ENCODE measurements at places on chromosomes 13 and 19. TPM values are rescaled to one million over a fixed set of nuclear protein-coding genes. Genes with fewer than 3 reads are reported as not detected.

Gene KCNK6
- total RNA-seq = 6.9 TPM

Gene LILRB3
- not detected for total RNA-seq

Gene TUBB4A
- total RNA-seq = 12.6 TPM

Gene SYDE1
- total RNA-seq = not detected

Gene FCAR
- total RNA-seq = not detected

Gene PSG2
- not detected for total RNA-seq

DNA sequence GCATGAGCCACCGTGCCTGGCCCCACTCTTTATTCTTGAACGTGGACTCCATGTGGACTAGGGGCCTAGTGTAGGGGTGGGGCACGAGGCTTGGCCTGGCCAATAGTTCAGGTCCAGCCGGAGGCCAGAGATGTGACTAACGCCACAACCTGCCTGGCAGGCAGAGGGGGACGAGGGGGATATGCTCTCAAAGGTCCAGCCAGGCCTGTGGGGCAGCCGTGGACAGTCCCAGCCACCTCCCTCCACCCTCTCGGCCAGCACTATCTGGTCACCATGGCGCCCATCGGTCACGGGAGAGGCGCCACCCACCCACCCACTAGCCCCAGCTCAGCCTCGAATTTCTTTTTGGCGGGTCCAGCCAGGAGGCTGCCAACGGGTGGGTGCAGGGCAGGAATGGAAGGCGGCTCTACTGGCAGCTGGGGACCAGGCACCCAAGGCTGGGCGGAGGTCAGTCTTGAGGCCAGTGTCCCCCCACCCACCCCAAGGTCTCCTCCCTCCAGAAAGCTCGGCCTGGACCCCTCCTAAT, 2.2 kb upstream of the CERS1 start:
- DNase-seq = no peak

DNA sequence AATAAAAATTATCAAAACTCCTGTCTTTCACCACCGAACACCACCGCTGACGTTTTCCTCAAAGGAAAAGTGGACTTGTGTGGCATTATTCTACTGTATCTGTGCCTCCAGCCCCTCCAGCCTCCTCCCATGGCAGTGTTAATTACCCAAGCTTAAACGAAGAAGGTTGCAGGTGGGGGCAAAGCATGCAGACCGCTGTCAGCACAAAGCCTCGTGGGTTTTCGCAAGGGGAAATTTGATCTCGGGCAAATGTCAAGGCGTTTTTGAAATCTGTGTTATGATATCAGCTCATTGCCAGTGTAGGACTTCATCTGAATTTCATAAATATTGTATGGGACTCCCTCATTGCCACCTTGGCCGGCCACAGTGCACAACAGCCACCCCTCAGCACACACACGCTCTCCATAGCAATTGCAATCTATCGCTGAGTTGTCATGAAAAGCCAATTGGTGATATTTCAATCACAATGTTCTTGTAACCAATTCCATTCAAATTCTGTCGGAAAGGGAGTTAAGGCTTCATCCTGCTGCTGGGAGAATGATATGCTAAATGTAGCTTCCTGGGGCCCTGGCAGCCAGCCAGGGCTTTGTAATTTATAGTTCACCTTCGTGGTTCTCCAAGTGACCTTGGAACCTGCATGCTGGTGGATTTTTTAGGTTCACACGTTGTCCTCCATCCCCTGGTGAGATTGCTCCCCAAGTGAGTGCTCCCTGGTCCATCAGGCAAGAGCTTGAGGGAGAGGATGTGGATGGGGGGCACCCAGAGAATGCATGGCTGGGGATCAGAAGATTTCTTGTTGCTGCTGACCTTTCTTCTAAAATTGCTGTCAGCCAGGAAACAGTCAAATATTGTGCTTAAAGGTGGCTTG, 16.6 kb downstream of the CHST8 start:
- DNase-seq = no peak

DNA sequence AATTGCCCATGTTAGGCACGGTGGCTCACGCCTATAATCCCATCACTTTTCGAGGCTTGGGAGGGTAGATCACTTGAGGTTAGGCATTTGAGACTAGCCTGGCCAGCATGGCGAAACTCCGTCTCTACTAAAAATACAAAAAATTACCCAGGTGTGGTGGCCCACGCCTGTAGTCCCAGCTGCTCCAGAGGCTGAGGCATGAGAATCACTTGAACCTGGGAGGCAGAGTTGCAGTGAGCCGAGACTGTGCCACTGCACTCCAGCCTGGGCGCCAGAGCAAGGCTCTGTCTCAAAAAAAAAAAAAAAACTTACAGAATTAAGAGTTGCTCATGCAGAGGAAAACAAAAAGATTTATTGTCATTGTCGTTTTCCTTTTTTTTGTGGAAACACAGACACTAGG, 3.4 kb upstream of the PSMC4 start:
- no peak for DNase-seq

DNA sequence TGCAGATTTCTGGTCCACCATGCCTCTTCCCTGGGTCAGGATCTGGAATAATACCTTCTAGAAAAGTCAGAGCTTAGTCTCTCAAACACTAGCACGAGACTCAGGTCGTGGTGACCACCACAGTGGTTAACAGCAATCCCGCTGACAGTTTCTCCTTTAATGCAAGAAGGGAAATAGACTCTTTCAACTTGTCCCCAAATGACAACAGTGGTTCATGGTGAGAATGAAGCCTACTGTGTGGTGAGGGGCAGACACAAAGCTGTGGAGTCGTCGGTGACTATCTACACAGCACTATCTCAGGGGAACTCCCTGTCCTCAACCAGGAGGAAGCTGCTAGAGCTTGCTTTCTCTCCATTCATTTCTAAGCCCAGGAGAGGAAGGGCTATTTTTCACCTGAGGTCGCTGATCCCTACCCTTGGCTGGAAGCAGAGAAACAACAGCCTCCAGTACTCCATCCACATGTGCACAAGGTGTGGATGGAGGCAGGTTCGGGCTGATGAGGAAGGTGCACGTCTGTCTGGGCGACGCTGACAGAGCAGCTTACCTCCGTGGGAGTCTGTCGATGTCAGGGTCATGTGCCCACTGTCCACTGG, 72.4 kb downstream of the STK24 start:
- no peak for DNase-seq

DNA sequence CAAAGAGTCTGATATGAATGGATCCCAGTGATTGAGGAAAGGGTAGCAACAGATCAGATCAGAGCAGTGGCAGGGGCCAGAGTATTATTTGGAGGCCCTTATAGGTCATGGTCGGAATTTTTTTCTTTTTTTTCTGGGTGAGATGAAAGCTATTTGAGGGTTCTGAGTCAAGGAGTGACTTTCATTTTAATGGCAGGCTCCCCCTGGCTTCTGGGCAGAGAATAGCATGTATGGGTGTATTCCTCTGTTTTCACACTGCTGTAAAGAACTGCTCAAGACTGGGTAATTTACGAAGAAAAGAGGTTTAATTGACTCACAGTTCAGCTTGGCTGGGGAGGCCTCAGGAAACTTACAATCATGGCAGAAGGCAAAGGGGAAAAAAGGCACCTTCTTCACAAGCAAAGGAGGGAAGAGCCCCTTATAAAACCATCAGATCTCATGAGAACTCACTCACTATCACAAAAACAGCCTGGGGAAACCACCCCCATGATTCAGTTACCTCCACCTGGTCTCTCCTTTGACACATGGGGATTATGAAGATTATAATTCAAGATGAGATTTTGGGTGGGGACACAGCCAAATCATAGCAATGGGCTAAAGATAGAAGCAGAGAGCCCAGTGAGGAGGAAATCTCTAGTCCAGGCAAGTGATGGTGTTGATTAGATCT, 3.0 kb upstream of the SLC6A16 start:
- DNase-seq = peak; percentile 87

- no peak for DNase-seq
Observed at GRCh38 chr19:30151081-30151480, 209.0 kb downstream of the URI1 start.

- DNase-seq = no peak
Observed at GRCh38 chr19:12967907-12968306, 1.5 kb upstream of the DAND5 start.

- no peak for DNase-seq
Observed at GRCh38 chr13:26185720-26186117, 36.4 kb downstream of the RNF6 start.

DNA sequence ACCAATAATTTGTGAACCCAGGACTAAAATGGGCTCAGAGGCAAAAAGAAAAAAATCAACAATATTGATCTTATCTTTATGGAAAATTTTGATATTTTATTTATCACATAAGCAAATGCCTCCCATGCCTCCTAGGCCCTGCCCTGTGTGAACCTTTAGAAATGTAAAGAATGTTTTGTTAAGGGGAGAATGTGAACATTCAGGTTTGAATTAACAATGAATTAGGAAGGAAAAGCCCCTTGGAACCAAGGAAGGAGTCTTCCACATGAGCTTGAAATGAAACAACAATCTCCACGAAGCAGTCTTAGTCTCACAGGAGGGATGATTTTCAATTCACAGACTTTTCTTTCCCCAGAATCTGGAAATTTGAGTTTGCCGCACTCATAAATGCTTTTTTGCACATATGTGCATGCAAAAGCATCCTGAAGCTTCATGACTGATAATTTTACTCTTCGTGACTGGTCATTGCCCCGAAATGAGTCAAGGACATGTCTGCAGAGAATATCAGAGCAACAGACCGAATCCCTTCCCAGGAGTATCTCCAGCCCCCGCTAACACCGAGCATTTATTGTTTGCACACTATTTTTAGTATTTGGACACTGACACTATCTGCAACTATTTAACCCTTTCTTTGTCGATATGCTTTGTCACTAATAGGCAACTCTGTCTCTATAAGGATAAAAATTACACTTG, 135.2 kb downstream of the DCT start:
- DNase-seq = no peak

- no peak for DNase-seq
Observed at GRCh38 chr13:28641600-28641926, 17.4 kb upstream of the POMP start.

- peak; percentile 82 for DNase-seq
Observed at GRCh38 chr19:39407660-39408391, 1.2 kb downstream of the ZFP36 start.

DNA sequence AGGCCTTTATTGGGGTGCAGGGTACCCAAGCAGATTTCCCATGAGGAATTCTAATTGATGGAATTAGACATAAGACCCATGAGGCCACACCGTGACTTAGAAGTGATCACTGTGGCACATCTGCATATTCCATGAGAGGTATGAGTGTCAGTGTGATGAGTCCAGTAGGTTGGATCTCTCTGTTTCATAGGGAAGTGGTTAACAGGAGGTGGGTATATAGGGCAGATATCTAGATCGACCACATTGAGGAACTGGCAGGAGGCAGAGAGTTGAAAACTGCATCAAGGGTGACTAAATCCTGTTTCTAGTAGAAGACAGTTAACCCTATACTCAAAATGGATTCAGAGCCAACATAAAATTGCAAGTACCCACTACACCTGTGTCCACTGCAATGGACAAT, 68.6 kb upstream of the MIR17HG start:
- no peak for DNase-seq

DNA sequence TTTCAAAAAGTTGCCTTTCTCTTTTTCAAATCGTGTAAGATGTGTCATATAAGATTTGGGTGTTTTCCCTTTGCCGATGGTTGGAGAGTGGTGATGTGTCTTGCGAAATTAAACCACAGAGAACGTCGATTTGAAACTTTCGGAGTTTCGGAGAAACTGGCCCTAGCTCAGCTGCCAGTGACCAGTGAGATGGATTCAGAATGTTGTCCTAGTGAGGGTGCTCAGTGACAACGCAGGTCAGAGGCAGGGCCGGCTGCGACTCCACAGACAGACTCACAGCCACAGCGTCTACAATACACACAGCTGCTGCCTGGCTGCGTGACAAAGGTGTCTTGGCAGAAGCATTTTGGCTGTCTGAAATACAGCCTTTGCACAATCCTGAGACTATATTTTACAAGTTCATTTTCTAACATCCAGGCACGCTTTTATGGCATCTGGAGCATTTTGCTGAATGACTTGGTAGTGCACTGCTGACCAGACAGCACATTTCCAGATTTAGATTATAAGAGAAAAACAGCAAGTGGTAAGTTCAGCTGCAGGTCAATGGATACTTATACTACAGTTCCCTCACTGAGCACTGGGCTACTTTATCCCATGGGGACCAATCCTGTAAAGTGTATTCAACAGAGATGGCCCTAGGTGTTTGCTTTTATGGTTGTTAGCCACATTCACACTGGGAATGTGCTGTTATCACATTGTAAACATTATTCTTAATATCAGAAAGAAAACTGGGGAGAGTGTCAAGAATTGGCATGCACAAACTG, 207.5 kb downstream of the KCNRG start:
- no peak for DNase-seq

DNA sequence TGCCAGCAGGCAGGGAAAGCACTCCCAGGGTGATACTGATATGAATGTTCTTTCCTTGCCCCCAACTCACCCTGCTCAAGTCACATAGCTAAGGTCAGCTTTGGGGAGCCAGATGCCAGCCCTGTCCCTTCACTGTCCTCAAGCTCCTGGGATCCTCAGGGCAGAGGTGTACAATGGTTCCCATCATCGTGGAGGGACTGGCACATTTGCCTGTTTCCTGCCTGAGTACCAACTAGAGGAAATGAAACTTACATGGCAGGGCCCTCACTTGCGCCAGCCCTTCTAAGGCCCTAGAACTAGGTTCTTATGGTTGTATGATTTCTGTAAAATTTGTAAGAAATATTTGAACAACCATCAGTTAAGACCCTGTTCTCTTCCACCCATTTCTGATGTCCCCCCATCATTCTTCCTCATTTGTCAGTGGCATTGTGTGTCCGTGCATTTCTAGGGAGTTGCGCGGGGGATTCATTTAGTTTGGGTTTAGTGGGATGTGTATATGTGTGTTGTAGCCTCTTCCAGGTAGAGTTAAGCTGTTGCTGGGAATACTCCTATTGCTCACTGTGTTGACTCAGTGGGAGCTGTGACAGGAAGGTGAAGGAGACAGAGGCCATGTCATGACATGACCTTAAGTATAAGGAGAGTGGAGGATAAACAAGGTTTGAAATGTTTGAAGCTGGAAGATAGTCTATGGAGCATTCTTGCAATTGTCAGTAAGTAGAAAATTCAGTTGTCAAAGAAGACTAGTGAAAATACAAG, 41.3 kb upstream of the RCBTB2 start:
- peak; percentile 45 for DNase-seq

GRCh38 chr19:10501971-10502523, 1.1 kb downstream of the KEAP1 start:
- peak; percentile 59 for DNase-seq

DNA sequence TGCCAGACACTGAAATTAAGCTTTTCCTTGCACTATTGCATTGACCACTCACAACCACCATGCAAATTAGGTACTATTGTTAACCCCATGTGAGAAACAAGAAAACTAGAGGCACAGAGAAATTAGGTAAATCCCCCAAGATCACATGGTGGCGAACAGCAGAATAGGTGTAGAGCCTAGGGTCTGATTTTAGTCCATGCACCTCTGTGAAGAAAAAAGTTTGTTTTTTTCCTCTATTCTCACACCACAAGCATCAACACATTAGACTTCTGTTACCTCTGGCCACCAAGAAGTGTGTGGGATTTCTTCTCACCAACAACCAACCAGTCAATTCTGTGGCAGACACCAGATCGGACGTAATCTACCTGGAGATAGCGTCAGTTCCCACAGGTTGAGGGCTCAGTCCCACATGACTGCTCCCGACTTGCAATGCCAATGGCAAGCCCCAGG, 391.9 kb downstream of the COG6 start:
- DNase-seq = no peak

- no peak for DNase-seq
Observed at GRCh38 chr19:11019262-11019661, 58.4 kb downstream of the SMARCA4 start.

- DNase-seq = peak; percentile 19
Observed at GRCh38 chr19:44003461-44004009, 778 bp downstream of the ZNF230 start.
